Activated CD4-positive, alpha-beta memory T cell treated with anti-CD3 and anti-CD28 coated beads for 36 hours (primary cell): ENCODE measurements at places on chromosomes 2 and 18. TPM values are rescaled to one million over a fixed set of nuclear protein-coding genes. Genes with fewer than 3 reads are reported as not detected.
A peak's percentile ranks its signal among the peaks of the same experiment; 100 is the strongest.

The UGT1A5 gene
- not detected for total RNA-seq

The FABP1 gene
- not detected for total RNA-seq

The RTN4 gene
- total RNA-seq: 96.7 TPM

DNA sequence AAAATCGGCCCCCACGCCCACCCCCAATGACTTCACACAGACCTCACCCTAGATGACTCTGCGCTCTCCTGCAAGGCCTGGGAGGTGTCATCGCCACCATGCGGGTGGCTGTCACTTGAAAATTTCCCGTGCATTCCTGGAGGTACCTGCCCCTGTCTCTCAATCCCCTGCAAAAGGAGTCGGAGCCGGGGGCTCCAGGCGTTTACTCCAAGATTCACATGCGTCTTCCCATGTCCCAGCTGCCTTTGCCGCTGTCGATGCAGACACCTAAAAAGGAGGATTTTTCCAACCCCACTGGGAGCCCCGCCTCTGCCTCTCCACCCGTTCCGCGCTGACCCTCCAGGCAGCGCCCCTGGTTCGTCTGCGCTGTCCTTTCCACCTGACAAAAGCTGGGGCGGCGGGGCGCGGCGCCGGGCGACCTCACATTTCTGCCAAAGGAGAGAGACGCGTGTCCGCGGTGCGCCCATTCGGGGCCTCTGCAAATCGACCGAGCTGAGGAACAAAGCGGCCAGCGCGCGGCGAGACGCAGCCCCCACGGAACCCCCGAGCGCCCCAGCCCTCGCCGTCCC, 667 bp downstream of the REEP1 start:
- H3K4me1 ChIP-seq: peaks cover 11% of the 10 kb centered on the region
- H3K36me3 ChIP-seq: peaks cover 8% of the 10 kb centered on the region
- no peak overlapping the region for H3K27ac ChIP-seq
- peak overlapping the region; percentile 70 for H3K4me3 ChIP-seq
- peaks cover 53% of the 10 kb centered on the region for H3K27me3 ChIP-seq

DNA sequence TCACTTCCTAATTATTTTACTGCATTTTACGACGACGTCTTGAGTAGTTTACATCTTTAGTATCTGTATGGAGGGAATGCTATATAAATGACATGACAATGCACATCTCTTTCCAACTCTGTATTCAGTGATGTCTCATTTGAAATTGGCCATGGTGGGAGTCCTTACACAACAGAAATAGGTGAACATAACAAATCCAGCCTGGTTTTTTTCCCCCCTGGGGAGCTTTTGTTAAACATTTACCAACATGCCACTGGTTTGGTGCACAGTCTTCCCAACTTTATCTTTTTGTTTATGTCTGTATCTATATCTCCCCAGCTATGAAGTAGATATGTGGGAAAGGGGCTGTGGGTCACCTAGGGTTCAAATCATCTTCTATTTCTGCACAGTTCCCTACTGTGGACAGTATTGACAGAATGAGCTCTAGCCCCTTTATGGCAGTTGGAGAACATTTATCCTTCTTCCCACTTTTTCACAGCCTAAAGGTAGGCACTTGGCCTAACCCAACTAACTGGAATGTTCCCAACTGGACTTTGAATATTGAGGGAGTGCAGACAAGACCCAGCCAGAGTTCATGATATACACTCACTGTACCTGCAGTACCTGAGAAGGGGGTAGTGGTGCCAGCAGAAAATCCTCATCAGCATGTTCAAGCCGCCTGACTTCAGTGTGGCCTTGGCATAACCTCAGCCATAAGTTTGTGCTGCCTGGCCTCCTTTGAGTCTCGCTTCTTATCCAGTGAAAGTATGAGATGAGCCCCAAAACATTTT, 5.7 kb upstream of the RTKN start:
- peaks cover 1% of the 10 kb centered on the region for H3K4me1 ChIP-seq
- H3K27ac ChIP-seq: no peak overlapping the region
- DNase-seq: no peak
- H3K36me3 ChIP-seq: no peaks in the 10 kb centered on the region
- H3K27me3 ChIP-seq: peaks cover 3% of the 10 kb centered on the region
- H3K4me3 ChIP-seq: no peak overlapping the region
